Head of caudate nucleus (tissue), 42 donors: ENCODE measurements at places on chromosomes 16 and 17.

GRCh38 chr16:79795556-79795955, 195.0 kb upstream of the MAF start:
- DNase-seq: no peak

GRCh38 chr17:75128694-75129505, 2.6 kb downstream of the NT5C start:
- DNase-seq: no peak

GRCh38 chr17:11840831-11841230, 156.4 kb downstream of the ZNF18 start:
- no peak for DNase-seq

DNA sequence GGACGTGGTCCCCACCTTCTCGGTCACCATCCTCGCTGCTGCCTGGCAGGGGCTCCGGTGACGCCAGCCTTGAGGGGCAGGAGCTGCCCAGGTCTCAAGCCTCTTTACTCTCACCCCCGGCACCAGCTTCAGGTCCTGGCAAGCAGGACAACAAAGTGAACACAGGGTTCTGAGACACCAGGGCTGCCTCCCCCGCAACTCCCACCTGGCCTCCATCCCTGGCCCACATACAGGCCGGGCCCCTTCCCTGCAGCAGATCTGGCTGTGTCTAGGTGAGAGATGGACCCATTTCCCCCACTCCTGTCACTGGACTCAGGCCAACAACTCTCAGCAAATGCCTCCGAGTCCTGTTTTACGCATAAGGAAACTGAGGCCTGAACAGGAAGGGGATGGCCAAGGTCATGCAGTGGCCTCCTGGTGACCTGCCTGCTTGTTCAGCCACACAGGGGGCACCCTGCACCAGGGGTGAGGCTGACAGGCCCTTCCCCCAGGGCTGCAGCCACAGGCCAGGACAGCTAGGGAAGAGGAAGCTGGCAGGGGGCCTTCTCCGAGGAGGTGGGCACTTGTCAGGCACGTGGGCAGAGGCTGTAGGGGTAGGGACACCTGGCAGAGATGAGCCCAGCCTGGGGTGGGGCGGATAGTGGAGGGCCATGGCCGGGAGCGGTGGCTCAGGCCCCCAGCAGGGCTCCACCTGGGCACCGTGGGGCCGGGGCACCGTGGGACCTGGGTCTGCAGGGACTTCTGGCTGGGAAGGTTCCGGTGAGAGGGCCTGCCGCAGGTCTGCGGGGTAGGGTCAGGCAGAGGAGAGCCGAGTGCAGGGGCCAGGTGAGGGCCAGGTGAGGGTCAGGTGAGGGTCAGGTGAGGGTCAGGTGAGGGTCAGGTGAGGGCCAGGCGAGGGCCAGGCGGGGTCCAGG, 46.7 kb upstream of the PVALEF start:
- no peak for DNase-seq

GRCh38 chr17:43040655-43041054, 15.6 kb downstream of the RND2 start:
- no peak for DNase-seq

DNA sequence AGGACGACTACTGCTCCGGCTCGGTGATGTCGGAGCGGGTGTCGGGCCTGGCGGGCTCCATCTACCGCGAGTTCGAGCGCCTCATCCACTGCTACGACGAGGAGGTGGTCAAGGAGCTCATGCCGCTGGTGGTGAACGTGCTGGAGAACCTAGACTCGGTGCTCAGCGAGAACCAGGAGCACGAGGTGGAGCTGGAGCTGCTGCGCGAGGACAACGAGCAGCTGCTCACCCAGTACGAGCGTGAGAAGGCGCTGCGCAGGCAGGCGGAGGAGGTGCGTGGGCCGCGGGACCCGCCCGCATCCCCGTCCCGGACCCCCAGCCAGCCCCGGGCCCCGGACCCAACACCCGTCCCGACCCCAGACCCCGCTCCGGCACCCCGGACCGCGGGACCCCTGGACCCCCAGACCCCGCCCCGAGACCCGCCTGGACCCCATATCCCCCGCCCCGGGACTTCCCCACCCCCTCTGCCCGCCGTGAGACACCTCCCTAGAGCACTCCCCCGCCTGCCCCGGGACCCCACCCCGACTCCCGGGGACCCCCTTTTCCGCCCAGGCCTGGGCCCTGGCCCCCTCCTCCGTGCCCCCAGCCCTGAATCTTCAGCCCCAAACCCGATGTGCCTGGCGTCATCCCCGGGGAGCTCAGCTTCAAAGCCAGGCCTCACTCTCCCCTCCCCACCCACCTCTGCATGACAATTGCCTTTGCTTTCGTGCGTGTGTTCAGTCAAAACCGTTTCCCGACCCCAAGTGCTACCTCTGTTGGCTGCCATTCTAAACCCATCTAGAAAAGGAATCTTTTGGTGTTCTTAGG, 594 bp downstream of the MAPK8IP3 start:
- DNase-seq: no peak

- DNase-seq: peak; percentile 18
These were observed 27.7 kb upstream of the IL21R start for GRCh38 chr16:27374221-27374803.

GRCh38 chr16:88790312-88791211, 5.5 kb upstream of the PIEZO1 start:
- DNase-seq: no peak

DNA sequence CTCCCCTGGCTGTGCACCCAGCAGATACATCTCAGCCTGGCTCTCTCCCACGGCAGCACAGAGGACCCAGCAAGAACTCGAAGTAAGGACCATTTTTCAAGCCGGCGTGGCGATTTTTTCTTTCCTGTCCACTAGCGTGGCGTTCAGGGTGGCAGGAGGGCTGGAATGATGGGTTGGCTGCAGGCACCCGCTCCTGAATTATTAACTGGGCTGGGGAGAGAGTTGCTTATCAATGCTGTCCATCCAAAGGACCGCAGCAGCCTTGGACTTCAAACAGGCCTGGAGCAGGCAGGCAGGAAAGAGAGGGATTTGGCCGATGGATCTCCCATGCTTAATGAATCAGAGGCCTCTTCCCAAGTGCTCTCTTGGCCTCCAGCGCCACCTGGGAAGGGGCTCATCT, 7.0 kb downstream of the C16orf82 start:
- DNase-seq: no peak

GRCh38 chr16:50152807-50153595, at the start of gene TENT4B:
TSS of gene TENT4B (plus strand) at chr16:50153306. CDS start at chr16:50153622, 316 bp downstream.
- peak; percentile 90 for DNase-seq

- no peak for DNase-seq
These were observed 127.8 kb downstream of the CPPED1 start for GRCh38 chr16:12675852-12676251.

GRCh38 chr17:83028851-83029250, 50.6 kb upstream of the METRNL start:
- no peak for DNase-seq

GRCh38 chr16:78955206-78955605, 645.3 kb downstream of the MAF start:
- no peak for DNase-seq

DNA sequence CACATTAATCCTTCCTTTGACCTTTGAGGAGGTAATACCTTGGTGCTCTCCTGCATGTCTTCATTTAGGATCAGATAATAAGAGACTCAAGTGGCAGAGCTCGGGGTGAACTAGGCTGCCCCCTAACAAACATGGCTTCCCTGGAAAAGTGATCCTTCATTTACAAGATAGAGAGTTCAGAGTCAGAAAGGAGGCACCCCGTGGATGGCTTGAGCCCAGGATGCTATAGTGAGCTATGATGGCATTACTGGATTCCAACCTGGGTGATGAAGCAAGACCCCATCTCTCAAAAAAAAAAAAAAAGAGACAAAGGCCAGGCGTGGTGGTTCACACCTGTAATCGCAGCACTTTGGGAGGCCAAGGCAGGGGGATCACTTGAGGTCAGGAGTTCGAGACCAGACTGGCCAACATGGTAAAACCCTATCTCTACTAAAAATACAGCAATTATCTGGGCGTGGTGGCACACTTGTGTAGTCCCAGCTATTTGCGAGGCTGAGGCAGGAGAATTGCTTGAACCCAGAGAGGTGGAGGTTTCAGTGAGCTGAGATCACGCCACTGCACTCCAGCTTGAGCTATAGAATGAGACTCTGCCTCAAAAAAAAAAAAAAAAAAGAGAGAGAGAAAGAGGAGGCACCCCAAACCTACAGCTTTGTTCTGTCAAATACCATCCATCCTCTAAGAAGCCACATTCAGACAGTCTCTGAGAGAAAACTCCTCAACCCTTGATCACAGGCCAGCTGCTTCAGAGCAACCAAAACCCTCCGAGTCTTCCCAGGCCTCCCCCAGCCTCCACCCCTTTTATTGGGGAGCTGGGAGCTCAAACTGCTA, 7.4 kb downstream of the FAM117A start:
- no peak for DNase-seq

- no peak for DNase-seq
These were observed 21.0 kb downstream of the PDIA2 start for GRCh38 chr16:303760-304505.

- no peak for DNase-seq
These were observed 10.1 kb downstream of the TMEM238L start for GRCh38 chr17:10793816-10794215.

DNA sequence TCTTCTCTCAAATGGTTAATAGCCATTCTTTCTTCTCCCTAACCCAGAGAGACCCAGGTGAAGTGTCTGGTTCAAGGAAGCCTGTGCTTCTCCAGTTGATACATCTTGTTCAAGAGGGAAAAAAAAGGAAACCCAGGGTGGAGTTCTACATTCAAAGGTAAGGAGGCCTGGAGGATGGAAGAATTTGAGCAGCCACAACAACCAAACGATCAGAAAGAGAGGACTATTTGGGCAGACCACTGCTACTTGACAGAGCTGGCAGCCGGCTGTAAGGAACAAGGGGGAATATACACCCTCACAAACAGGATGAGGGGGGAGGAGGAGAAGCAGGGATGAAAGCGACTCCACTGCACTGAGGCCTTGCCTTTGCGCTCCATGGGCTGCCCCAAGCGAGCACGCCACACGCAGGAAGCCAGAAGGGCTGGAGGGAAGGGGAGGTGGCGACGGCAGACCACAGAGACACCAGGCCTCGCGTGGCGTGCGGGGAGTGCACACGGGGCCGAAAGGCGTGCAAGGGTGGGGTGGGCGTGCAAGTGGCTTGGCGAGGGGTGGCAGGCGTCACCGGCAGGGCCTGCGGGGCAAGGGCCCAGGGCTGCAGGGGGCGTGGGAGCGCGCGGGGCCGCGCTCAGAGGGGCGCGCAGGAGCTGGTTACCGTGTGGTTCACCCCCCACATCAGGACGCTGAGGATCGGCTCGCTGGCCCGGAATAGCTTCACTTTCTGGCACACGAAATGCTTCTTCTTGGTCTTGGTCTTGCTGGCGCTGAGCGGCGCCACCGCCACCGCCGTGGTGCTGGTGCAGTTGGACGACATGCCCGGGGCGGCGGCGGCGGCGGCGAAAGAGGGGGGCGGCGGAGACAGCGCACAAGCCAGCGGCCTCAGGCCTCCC, 499 bp downstream of the PIP4K2B start:
- DNase-seq: no peak

GRCh38 chr16:81797443-81797842, 18.4 kb downstream of the PLCG2 start:
- DNase-seq: no peak

GRCh38 chr16:68636818-68637217, 8.3 kb upstream of the CDH3 start:
- DNase-seq: no peak

GRCh38 chr16:73878611-73879010, 418.0 kb upstream of the PSMD7 start:
- DNase-seq: no peak

GRCh38 chr17:34443619-34444469, 80.8 kb upstream of the CCL1 start:
- peak; percentile 25 for DNase-seq

DNA sequence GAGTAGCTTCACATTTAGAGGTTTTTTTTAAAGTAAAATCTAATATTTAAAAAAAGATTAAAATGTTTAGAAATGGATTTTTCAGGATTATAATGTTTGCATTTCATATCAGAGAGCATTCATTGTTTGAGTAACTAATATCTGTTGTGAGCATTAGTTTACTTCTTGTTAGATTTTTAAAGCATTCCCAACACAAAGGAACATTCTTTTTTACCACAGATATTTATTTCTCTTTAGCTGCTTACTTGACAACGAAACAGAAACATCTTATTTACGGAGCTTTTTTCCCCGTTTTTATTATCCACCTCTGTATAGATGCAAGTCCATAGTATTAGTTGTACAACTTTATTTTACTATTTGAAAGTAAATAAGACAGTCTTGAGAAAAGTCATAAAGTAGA, 53.0 kb downstream of the NFAT5 start:
- DNase-seq: no peak

- DNase-seq: no peak
These were observed 92.2 kb downstream of the HS3ST3A1 start for GRCh38 chr17:13509527-13509926.
